ENCODE measurements at places on chromosomes 13 and 19. TPM values are rescaled to one million over a fixed set of nuclear protein-coding genes. Genes with fewer than 3 reads are reported as not detected.

ZNF112 gene
- total RNA-seq = 6.2 TPM

APC2 gene
- total RNA-seq = not detected

RNASEH2A gene
- total RNA-seq = 99.1 TPM

SLC7A1 gene
- 12.6 TPM for total RNA-seq

FFAR2 gene
- total RNA-seq = not detected

All from RPMI7951 (cell line).